WERI-Rb-1 (cell line): ENCODE measurements at places on chromosomes 2 and 18.

GRCh38 chr2:1680222-1681016, 63.9 kb downstream of the PXDN start:
- no peak for DNase-seq

DNA sequence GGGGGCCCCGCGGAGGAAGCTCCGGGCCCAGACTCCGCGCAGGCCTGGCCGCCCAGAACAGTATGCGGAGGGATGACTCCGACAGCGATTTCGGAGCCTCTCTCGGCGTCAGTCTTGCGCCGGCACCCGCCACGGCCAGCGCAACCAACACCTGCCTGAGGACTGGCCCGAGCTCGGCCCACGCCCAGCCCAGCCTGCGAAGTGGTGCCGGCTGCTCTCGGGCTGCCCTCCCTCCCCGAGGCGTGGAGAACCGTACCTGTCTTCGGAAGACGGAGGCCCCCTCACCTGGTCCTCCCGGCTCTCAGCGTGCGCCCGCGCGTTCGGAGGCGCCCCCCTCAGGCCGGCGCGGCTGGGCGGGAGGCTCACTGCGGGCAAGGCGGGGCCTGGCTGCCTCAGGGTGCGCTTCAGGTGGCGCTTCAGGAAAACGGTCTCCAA, at the start of gene M1AP:
TSS of gene M1AP (minus strand) at position 322 of the 435 bp plus-strand sequence. CDS start 8,055 bp downstream, outside the sequence.
- DNase-seq: no peak

DNA sequence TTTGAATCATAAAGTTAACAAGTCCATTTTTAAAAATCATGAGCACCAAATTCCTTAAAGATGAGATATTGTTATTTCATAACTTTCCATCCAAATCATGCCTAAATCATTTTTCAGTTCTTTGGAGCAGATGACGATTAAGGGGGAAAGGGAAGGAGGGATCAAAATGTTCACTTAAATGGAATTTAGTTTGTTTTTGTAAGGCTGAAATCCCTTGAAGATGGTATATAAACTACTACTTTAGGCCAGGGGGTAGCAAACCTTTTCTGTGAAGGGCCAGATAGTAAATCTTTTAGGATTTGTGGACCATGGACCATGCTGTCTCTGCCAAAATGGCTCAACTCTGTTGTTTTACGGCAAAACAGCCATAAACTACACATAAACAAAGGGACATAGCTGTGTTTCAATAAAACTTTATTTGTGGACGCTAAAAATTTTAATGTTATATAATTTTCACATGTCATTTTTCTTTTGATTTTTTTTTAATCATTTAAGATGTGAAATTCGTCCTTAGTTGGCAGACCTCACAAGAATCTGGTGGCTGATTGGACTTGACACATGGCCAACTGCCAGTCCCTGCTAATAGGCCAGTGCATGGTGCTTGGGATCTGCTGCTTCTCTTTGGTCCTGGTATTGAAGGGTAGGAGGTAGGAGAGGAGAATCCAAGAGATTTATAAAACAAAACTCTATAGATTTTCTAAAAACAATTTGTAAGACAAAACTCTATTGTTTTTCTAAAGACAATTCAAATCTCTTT, 52.0 kb upstream of the RTN4 start:
- no peak for DNase-seq

- DNase-seq: no peak
Observed at GRCh38 chr2:112147382-112148168, 9.4 kb downstream of the FBLN7 start.

GRCh38 chr2:28590496-28591301, 94.8 kb downstream of the PLB1 start:
- DNase-seq: no peak
